ENCODE measurements at places on chromosomes 11 and 22.

GRCh38 chr22:33579448-33580093 lies 340.7 kb downstream of the LARGE1 start:
- peak; percentile 8 for DNase-seq

DNA sequence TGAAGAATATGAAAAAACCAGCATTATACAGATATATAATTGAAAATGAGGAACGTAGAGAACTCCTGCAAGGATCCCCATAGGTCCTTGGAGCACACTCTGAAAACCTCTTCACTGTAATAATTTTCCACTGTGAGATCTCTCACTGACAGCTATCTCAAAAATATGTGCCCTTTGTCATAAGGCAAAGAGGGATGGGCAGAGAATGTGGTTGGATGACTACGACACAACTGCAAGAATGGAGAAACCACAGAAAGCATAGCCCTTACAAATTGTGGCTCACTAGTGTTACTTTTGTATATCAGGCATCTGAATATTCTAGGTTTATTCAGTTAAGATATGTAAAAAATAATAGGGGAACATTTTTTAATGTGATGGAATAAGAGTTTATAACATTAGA lies 7.9 kb upstream of the CTSC start:
- no peak for DNase-seq

DNA sequence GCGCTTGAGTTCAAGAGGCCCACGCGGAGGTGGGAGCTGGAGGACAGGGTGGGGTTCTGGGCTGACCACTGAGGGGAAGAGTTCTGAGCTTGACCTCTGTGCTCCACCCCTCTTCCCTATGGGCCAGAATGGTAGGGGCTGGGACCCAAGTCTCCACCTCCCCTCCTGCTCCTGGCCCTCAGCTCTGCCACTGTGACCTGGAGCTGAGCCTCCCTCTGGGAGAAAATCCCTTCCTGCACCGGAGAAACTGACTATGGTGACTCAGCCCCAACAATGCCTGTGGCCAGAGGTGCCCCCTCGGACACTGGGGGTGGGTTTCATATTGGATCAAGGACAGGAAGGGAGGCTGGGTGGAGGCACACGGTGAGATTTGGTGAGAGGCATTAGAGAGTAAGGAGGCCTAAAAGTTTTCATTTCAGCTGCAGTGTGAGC lies 23.0 kb downstream of the RELT start:
- DNase-seq = no peak

DNA sequence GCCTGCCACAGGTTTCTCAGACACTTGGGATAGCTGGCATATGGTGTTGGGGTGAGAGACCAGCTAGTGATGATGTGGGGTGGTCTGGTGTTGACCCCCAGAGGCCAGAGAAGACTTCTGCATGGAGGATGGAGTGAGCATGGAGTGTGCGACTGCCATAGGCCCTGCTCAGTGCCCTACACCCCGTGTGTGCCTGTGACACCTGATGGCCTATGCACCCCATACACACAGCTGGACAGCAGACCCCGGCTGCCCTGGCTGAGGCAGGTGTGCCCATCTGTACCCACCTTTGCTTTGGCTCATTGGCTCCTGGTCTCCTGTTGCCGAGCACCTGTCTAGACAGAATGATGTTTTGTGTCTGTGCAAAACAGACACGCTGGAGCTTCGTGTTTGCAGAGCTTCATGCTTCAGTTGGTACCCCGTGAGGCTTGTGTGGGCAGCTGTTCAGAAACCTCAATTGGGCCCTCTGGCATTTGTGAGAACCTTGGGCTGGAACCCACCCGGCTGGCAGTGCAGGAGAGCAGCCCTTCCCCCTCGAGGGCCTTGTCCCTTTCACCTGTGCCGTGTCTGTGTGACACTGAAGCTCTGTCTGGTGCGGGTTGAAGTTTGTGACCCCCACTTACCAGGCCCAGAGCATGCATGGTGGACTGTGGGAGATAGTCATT lies 27.6 kb downstream of the BCR start:
- no peak for DNase-seq

DNA sequence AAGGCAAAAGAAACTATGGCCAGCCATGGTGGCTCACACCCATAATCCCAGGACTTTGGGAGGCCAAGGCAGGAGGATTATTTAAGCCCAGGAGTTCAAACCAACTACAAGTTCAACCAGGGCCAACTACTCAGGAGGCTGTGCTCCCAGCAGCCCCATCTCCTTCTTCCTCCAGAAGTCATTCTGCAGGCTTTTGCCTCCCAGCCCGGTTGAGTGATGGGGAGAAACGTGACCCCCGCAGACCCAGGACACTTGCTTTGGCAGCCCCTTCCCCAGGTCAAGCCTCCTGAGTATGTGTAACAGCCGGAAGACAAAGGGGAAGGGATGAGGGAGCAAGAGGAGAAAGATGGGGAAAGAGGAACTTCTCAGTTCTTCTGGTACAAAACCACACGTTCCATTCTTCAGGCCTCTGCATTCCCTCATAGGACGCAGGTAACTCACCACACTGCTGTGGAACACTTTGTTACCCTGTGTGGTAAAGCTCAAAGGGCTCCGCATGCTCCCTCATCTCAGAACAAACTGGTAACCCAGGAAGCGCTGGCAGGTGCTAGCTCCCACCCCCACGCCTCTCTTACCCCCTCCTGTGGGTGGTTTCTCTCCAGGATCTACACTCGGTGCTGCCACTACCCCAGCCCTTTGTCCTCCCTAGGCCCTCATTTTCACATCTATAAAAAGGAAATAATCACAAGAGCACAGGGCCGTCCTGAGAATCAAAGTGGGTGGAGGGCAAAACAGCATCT lies 4.0 kb downstream of the SULT4A1 start:
- no peak for DNase-seq

DNA sequence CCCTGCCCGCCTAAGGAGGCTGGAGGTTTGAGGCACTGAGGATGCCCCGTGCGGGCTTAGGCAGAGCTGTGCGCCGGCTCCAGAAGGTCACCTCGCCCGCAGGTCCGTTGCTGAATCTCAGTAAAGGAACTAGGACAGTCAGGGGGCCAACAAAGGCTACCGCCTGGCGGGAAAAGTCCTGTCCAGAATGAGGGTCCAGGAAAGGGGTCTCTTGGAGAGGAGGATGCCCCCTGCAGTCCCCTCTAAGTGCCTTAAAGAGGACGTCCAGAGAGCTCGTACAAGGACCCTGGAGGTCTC lies 548 bp downstream of the PVALB start:
- DNase-seq = no peak

DNA sequence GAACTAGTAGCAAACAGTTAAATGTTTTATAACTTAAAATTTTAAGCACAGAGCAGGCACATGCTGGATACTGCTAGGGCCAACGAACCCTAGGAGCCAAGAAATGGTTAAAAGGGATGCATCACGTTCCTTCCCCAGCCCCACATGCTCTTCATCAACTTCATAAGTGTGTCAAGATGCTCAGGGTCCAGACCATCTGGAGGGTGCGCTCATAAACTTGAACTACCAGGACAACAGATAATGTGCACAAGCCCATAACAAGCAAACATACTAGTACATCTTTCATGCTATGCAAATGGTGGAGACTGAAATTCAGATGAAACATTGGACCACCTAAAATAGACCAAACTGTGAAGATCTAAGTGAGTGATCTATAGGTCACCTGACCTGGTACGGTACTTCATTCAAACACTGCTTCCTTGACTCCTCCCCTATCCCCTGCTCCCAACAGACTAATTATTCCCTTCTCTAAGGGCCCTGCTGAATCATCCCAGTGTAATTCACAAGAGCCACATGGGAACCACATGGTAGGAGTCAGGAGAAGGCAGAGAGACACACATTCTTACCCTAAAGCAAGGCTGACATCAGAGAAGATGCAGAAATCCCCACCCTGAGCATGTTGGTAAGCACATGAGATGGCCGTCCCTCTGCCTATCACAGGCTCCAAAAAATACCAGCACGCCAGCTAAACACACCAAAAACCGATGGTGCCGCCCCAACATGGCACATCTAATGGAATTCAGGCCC lies 83.9 kb downstream of the ETS1 start:
- DNase-seq = no peak

DNA sequence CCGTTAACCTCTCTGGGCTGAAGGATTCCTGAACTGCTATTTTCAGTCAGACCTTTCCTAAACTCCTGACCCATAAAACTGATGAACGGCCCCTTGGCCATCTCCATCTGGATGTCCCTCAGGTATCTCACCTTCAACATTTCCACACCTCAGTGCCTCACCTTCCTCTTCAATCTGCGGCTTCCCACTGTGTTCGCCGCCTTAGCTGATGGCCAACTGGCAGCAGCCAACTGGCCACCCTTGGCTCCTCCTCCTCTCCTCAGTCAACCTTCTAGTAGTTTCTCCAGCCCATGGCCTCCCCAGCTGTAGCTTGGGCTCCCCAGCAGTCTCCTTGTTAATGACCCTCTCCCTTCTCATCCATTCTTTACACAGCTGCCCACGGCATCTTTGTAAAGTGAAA lies 55.0 kb upstream of the PHOX2A start:
- DNase-seq = no peak

DNA sequence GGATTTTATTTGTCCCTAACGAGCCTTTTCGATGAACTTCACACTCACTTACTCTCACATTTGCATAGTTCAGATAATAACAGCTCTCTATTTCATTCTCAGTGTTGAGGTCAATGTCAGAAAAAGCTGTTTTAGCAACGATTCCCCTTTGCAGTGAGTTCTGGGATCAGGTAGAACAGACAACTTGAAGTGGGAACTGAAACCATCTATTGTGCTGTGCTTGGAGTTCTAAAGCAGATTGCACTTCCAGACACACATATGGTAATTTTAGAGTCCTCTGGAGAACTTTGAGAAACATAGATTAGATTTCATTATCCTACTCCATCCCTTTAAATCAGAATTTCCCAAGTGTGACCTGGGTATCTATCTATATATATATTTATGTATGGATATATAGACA lies 124.6 kb upstream of the BLID start:
- no peak for DNase-seq

- no peak for DNase-seq
These were observed 11.8 kb downstream of the LTO1 start for GRCh38 chr11:69663326-69663725.

- no peak for DNase-seq
These were observed 634.3 kb downstream of the OPCML start for GRCh38 chr11:132898021-132898420.

GRCh38 chr22:47189056-47189916 lies 426.8 kb downstream of the TBC1D22A start:
- DNase-seq = no peak

DNA sequence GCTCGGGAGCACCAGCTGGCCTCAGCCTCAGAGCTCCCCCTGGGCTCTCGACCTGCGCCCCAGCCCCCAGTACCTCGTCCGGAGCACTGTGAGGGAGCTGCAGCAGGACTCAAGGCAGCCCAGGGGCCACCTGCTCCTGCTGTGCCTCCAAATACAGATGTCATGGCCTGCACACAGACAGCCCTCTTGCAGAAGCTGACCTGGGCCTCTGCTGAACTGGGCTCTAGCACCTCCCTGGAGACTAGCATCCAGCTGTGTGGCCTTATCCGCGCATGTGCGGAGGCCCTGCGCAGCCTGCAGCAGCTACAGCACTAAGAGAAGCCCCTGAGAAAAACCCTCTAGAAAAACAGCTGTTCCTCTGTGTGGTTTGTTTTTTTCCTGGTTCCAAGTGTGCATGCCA lies 918 bp upstream of the FAM89B start:
- no peak for DNase-seq

- DNase-seq = no peak
These were observed 709 bp upstream of the ST3GAL4 start for GRCh38 chr11:126354631-126355323.

GRCh38 chr22:33771136-33771535 lies 149.1 kb downstream of the LARGE1 start:
- DNase-seq = no peak

GRCh38 chr22:26780521-26780920 lies 123.1 kb downstream of the MIAT start:
- no peak for DNase-seq

DNA sequence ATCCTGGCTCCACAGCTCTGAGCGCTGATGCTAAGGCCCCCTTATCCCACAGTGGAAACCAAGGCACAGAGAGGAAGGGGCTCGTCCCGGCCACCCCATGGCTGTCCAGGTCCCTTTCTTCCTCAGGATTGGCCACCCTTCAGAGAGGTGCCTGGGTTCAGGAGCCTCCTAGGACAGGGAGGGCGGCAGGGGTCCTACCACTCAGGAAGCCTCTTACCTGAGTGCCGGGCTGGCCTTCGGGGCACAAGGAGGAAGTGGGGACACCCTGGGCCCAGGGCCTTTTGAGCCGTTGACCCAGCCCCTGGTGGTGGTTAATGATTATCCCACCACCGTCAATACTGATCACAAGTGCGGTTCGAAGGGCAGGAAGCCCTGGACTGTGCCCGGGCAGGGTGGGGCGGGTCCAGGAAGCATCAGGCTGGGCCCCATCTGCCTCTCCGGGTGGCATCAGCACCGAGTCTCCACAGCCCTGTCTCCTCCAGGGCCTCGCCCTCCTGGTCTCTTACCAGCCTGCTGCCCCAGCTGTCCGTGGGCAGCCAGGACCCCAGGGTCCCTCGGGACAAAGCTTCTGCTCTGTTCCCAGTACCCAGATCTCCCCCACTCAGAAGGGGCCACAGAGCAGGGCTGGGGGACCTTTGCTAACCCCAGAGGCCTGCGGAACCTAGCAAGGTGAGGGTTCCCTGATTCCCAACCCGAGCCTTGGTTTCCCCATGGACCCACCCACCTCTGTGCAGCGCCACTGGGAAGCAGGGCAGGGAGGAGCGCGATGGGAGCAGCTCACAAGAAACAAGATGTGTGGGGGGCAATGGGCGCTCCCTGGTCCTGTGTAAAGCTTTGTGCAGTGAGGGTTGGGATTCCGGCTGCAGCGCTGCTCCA lies 15.0 kb upstream of the EHD1 start:
- no peak for DNase-seq

- DNase-seq = no peak
These were observed 23.9 kb downstream of the MCHR1 start for GRCh38 chr22:40703174-40703573.

- DNase-seq = no peak
These were observed 988 bp downstream of the RPS3 start for GRCh38 chr11:75400146-75400865.

- DNase-seq = no peak
These were observed 65.9 kb downstream of the C11orf58 start for GRCh38 chr11:16804104-16804947.

GRCh38 chr11:65430406-65431217 lies 8.0 kb downstream of the NEAT1 start:
- DNase-seq = no peak

GRCh38 chr22:43148581-43148980 lies 2.8 kb upstream of the TSPO start:
- no peak for DNase-seq

DNA sequence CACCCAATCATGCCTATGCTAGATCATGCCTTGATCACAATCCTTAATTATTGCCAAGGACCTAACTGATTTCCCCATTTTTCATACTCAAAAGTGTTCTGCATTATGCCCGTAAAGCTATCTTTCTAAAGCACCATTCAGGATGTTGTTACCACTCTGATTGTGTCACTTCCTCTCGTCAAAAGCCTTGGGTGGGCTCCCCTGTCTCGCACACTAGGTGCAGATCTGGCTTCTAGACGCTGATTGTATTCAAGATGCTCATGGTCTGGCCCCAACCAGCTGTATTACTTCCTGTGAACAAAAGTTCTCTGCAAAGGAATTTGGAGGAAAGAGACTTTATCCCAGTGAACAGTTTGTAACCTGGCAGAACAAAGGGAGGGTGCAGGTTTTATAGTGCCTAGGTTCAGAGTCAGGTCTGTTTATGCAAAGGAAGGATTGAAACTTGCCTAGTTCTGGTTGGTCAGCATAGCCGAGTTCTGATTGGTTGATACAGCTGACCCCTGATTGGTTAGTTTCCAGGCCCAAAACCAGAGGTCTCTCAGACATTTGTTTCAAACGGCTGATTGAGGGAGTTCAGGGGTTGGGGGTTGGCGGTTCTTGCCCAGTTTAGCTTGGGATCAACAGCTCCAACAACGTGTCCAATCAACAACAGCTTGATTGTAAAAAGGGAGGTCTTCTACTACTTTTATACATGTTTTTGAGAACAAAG lies 25.4 kb downstream of the ATG13 start:
- no peak for DNase-seq

Measured in activated CD4-positive, CD25-positive, alpha-beta regulatory T cell (primary cell).